Muscle of leg (tissue), 16 donors: ENCODE measurements at places on chromosomes 1 and 21.

DNA sequence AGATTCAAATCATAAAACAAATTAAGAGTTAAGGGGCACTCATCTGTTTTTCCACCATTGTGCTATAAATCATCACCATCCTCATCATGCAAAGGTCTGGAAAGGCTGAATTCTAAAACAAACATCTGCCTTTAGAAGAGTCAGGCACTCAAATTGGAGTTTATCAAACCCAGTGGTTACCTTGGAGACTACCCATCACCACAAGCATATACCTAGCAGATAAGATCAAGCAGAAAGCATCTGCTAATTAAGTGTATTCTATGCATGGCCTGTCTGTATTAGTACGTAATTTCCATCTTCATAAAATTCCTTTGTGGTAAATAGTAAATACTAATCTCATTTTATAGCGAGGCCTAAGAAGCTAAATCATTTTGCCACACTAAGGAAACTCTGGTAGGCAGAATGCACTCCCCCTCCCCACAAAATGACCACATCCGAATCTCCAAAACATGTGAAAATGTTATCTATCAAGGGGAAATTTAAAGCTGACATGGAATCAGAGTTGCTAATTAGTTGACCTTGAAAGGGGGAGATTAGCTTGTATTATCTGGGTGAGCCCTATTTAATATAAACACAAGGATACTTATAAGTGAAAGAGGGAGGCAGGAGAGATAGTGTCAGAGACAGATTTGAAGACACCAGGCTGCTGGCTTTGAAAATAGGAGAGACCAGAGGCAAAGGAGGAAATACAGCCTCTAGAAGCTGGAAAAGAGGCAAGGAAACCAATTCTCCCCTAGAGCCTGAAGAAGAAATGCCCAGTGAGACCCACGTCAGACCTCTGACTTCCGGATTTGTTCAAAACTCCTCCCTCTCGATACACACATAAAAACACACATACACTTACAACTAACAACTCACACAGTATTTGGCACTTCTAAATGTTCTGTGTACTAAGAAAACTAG lies 23.2 kb downstream of the ARID4B start:
- no peak overlapping the region for H3K27ac ChIP-seq
- H3K4me1 ChIP-seq, result peaks cover 2% of the 10 kb centered on the region

DNA sequence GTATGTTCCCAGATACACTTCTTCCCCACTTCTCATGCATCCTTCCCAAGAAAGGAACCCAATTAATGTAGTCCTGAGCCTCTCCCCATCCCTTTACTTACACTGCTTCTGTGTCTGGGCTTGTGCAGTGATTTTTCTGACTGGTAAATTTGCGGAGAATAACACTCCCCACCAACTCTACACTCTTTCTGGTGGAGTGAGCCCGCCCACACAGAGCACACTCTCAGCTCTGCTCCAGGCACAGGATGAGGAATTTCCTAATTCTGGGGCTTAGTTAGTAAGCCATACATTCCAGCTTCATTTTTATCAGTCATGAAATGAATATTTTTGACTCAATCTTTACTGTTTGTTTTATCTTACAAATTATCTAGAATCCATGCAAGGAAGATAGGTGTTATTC lies 38.6 kb downstream of the FMO4 start:
- H3K4me1 ChIP-seq, result no peaks in the 10 kb centered on the region
- H3K4me3 ChIP-seq, result no peak overlapping the region
- no peaks in the 10 kb centered on the region for H3K27me3 ChIP-seq
- no peak overlapping the region for H3K27ac ChIP-seq
- no peak for DNase-seq

DNA sequence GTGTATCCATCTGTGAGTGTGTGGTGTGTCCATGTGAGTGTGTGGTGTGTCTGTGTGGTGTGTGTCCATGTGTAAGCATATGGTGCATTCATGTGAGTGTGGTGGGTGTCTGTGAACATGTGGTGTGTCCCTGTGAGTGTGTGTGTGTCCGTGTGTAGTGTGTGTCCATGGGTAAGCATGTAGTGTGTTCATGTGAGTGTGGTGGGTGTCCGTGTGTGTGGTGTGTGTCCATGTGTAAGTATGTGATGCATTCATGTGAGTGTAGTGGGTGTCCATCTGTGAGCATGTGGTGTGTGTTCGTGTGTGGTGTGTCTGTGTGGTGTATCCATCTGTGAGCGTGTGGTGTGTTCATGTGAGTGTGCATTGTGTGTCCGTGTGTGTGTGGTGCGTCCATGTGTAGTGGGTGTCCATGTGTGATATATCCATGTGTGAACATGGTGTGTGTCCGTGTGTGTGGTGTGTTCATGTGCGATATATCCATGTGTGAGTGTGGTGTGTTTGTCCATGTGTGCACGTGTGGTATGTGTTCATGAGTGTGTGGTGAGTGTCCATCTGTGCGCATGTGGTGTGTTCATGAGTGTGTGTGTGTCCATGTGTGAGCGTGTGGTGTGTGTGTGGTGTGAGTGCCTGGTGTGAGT lies 12.3 kb downstream of the SLC19A1 start:
- no peak overlapping the region for H3K4me3 ChIP-seq
- H3K4me1 ChIP-seq, result peaks cover 29% of the 10 kb centered on the region
- H3K27me3 ChIP-seq, result no peaks in the 10 kb centered on the region
- peaks cover 29% of the 10 kb centered on the region for H3K36me3 ChIP-seq

DNA sequence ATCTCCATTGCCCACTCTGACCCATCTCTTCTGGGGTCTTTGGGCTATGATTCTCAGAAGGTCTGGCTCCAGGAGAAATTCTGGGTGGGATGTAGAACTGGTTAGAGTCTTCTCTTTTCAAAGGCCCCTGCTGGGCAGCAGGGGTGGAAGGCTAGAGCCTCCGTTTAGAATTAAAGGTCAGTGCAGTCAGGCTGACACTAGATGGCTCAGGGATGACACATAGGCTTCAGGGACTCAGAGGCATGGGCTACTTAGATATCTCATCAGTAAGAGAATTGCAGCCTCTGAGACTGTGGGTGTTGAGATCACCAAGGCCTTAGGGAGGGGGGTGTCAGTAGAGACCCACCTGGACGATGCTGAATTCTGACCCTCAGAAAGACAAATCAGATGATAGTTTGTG lies 12.6 kb upstream of the PPM1J start:
- peaks cover 8% of the 10 kb centered on the region for H3K4me1 ChIP-seq
- H3K4me3 ChIP-seq, result no peak overlapping the region
- DNase-seq, result no peak
- H3K36me3 ChIP-seq, result no peaks in the 10 kb centered on the region
- no peak overlapping the region for H3K27ac ChIP-seq
- H3K27me3 ChIP-seq, result no peaks in the 10 kb centered on the region

DNA sequence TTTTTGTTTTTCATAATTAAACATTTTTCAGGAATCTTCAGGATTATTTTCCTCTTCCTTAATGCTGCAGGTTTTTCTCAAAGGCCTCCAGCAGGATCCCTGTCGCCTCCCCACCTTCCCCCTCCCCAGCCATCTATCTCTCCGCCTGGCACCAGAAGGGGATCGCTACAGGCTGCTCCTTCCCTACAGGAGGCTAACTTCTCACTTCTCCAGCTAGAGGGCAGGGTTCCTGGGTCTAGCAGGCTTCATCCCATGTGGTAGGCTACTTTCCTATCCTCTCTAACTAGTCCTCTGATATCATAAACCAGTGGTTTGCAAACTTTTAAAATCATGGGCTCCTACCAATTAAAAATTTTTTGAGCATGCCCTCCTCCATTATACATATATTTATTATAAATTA lies 104.1 kb downstream of the KCNN3 start:
- peaks cover 27% of the 10 kb centered on the region for H3K4me1 ChIP-seq
- H3K27ac ChIP-seq, result no peak overlapping the region
- H3K27me3 ChIP-seq, result peaks cover 10% of the 10 kb centered on the region
- H3K4me3 ChIP-seq, result no peak overlapping the region
- H3K36me3 ChIP-seq, result peaks cover 4% of the 10 kb centered on the region
- DNase-seq, result no peak
